ENCODE measurements at places on chromosomes 1 and 21. TPM values are rescaled to one million over a fixed set of nuclear protein-coding genes. Genes with fewer than 3 reads are reported as not detected.

Gene BEND5
- not detected for polyA plus RNA-seq

DNA sequence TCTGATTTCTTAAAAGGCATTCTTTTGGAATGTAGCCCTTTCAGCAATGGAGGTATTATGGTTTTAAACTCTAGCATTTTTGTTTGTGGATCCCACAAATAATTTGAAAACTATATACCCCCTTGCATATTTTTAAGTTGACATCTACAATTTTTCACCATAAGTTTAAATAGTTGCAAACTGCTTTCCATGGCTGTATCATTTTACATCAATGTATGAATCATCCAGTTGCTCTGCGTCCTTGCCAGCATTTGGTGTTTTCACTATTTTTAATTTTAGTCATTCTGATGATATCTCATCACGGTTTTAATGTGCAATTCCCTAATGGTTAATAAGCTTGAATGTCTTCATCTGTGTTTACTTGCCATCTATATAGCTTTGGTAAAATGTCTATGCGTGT lies 20.7 kb downstream of the DIPK1A start:
- peak; percentile 47 for DNase-seq

Gene S100A7
- polyA plus RNA-seq = not detected

Gene SMCP
- polyA plus RNA-seq = not detected

DNA sequence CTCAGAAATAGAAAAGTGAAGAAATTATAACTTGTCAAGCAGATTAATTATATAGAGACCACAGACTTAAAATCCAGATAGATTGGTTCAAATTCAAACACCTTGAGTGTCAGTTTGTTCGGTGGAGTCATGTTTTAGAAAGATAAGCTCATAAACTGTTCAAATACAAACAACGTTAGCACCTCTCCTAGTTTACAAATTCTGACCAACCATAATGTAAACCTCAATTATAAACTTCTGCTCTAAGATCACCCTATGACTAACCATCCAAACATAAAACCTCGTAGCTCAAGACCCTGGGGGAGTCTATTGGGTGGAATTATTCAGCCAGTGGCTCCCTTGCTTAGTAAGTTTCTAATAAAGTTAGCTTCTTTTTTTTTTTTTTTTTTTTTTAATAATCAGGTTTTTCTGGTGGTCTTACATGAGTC lies 12.4 kb downstream of the CBR1 start:
- DNase-seq = no peak

- no peak for DNase-seq
Measured at GRCh38 chr1:17516303-17517214, 22.9 kb upstream of the ARHGEF10L start.

DNA sequence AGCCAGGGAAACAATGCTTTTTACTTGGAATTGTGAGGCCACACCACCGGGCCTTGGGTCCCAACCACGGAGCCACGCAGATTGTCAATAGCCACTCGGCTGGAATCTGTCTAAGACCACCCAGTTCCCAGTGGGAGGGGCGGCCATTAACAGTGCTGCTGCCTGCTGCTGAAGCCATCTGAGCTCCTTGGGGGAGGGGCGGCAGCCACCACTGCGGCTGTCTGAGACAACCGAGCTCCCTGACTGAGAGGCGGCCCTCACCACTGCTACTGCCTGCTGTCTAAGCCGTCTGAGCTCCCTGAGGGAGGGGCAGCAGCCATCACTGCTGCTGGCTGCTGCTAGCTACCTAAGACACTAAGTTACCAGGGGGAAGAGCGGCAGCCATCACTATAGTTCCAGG lies 64.3 kb downstream of the DMRTA2 start:
- DNase-seq = no peak

Gene BSND
- polyA plus RNA-seq = not detected

DNA sequence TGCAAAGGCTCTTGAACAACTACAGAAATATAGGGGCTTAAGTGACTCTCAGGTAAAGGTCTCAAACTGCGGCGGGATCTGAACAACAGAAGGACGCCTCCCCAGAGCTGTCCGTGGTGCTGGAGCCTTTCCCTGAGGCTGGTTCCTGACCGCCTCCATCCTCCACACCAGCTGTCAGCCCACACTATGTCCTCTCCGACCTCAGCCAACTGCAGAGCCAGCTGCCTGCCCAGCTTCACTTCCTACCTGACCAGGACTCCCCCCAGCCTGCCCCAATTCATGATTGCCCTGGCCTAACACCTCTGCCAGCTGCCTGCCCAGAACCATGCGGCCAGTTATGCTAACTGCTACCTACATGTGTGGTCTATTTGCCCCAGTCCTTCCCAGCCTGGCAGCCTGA lies 63.6 kb upstream of the ZC3H12A start:
- no peak for DNase-seq

Gene AADACL4
- 0.21 TPM for polyA plus RNA-seq

- no peak for DNase-seq
Measured at GRCh38 chr1:6819246-6820040, 34.2 kb downstream of the CAMTA1 start.

Gene PTGER3
- polyA plus RNA-seq = 0.60 TPM

Gene B3GALNT2
- polyA plus RNA-seq = 25.9 TPM

- DNase-seq = no peak
Measured at GRCh38 chr1:96372881-96373280, 348.7 kb upstream of the PTBP2 start.

GRCh38 chr1:20280341-20280740 lies 10.3 kb upstream of the VWA5B1 start:
- DNase-seq = no peak

- peak; percentile 15 for DNase-seq
Measured at GRCh38 chr1:70090875-70091274, 114.5 kb downstream of the LRRC40 start.

Gene KCNJ6
- polyA plus RNA-seq = 0.01 TPM

DNA sequence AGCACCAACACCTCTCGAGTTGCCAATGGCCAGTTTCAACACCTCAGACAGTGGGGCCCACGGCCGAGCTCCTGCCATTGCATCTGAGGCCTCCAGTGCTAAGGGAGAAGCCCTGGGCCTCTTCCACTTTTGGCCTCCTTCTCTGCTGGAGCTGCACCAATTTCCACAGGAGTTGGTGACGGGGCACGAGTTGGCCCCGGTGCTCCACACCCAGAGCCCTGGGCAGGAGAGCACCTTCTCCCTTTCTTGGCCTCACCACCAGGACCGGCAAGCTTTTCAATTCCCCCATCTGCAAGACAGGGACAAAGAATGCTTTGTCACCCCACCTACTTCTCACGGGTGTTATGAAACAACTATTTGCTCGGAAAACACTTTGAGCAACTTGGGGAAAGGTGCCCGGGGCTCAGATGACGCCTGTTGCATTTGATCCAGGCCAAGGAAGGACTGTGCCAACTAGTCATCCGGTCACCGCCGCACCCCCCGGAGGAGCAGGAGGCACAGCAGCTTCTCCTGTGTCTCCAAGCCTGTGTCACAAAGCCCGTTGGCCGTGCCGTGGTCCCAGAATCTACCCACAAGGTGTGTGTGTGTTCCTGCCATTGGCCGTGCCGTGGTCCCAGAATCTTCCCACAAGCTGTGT lies 55.2 kb downstream of the TOMM20 start:
- no peak for DNase-seq

DNA sequence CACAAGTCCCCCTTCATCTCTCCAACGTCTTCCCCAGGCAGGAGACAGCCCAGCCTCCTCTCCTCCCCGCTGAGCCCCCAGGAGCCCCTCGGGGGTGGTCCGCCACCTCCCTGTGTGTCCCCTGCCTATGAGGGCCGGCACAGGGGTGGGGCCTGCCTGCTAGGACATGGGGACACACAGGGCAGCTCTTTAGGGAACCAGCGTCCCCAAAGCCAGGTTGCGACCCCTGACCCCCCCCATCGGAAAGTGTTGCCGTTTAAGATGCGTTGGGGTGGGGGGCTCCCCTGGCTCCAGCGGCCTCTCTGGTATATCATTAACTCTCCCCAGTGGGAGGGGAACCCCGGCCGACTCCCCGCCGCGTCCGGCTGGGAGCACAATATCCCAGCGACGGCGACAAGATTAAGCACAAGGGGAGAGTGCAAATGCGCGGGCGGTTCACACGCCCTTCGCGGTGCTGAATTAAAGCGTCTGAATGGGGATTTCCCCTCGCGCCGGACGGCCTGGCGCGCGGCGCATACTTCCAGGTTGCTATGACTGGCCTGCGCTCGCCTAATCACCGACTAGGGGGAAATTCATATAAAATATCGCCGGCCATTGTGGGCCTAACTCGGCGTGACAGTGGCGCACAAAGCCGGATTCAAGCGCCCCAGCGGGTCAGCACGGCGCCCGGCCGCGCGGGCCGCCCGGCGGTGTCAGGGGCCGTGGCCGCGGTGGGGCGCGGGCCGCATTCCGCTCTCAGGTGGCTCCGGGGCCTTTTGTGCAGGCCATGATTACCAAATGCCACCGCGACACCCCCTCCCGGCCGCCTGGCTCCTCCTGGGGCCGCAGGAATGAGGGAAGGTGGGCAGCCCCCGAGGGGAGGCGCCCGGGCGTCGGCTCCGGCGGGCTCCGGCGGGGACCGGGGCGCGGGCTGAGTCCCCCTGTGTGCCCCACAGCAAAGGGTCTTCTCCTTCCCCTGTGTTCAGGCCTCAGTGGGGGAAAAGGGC lies 30.9 kb downstream of the WNT3A start:
- no peak for DNase-seq

DNA sequence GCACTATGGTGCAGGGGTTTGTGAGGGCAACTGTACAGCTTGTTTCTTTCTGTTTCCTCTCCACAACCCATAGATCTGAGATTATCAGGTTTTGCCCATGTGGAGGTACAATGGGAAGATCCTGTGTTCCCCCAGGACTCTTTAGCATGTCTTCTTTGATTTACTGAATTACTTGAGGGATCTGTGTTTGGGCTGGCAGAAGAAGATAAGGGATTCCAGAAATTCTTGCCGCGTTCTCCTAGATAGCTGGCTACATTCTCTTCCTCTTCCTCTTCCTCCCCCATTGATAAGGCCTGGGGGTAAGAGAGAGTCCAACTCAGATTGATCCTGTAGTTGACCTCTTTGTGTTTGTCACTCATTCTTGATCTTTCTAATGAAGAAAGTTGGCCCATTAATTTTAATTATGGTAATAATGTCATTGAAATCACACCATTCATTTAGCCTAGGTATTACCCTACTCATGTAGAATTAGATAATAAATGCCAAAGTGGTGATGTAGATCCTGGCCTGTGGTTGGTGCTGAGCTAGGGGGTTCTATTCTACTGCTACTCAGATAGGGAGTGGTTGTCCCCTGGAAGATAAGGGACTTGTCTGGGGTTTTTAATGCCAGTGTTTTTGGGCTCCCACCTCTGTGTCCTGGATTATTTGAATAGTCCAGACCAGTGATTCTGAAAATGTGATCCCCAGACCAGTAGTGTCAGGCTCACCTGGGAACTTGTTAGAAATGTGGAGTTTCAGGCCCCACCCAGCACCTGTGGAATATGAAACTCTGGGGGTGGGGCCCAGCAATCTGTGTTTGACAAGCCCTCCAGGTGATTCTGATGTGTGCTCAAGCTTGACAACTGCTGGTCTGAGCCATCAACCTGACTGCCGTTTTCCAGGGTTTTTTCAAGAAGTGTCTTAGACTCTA lies 122.2 kb downstream of the NOS1AP start:
- DNase-seq = no peak

GRCh38 chr1:244970236-244970743 lies 105.9 kb upstream of the HNRNPU start:
- no peak for DNase-seq

- DNase-seq = no peak
Measured at GRCh38 chr1:11748294-11749202, 12.6 kb downstream of the AGTRAP start.

DNA sequence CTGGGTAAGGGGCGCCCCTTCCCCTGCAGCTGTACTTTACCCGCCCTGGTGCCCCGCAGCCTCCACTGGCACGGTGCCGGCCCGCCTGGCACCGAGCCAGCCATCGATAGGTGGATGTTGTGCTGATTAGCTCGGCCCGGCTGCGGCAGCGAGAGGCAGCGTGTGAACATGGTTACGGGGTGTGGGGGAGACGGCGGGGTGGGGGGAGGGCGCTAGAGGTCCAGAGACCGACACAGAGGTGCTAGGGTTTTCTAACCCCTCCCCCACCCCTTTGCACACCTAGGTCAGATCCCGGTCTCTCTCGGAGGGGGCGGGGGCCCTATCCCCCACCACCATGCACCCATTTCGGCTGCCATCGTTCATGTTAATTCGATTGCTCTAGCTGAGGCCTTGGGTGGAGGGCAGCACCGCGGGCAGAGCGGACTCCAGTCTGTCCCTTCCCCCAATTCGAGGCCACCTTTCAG lies 6.7 kb downstream of the EFNA4 start:
- DNase-seq = no peak

Data from BJ (cell line).